ENCODE measurements at places on chromosomes 12 and 14.

DNA sequence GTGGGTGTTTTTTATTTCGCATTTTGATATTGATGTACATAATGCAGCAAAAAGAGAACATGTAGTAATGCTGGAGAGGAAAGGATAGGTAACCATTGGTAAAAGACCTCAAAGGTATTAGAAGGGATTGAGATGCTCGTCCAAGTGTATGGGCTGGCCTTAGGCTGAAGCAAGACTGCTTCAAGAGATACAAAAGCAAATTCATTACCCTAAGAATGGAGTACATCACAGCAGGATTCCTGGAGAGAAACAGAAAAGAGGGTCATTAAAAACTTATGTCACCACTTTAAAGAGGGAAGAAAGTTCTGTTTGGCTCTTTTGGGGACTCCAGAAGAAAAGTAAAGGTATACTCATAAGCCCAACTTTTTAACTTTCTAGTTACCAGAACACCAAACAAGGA lies 420.5 kb downstream of the ZFP36L1 start:
- DNase-seq = no peak

GRCh38 chr14:101893759-101894158 lies 70.6 kb upstream of the DYNC1H1 start:
- no peak for DNase-seq

- DNase-seq = no peak
Measured at GRCh38 chr12:89655841-89656240, 52.8 kb downstream of the ATP2B1 start.

GRCh38 chr14:60184146-60184904 lies 19.1 kb upstream of the DHRS7 start:
- no peak for DNase-seq

- DNase-seq = no peak
Measured at GRCh38 chr12:56321027-56321426, 5.2 kb upstream of the CNPY2 start.

GRCh38 chr12:40508421-40508820 lies 183.8 kb upstream of the CNTN1 start:
- DNase-seq = no peak

DNA sequence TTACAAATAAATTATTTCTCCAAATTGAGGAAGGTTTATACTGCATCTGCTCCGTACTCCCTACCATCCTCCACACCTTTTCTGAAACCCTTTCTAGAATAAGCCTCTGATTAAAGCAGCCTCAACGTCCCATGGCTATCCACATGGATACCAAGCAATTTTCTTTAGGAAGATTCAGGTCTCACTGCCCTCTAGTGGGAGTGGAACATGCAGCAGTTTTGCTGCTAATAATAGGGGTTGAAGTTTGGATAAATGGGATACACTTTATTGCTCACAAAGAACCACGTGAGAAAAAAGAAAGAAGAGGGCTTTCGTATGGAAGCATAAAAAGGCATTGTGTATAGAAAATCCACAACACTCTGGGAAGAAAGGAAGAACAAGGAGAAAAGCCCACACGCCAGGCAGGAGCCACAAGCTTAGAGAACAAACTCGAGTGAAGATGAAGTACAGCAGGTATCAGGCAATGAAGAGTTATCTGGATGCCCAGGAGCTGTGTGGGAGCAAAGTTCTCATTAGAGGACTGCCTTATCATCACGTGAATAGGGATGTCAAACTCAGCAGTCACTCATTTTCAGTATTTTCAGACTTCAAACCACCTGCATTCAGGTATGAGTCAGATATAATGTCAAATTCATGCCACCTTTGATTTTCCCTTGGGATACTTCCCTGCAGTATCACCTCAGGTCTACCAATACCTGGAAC lies 45.8 kb downstream of the CCER1 start:
- DNase-seq = peak; percentile 45

GRCh38 chr14:103204852-103205540 lies 81.7 kb downstream of the TNFAIP2 start:
- no peak for DNase-seq

GRCh38 chr12:118145113-118145797 lies 9.3 kb downstream of the PEBP1 start:
- no peak for DNase-seq

GRCh38 chr14:61591862-61592261 lies 103.5 kb upstream of the HIF1A start:
- no peak for DNase-seq

GRCh38 chr14:96911499-96912149 lies 114.4 kb downstream of the VRK1 start:
- no peak for DNase-seq

DNA sequence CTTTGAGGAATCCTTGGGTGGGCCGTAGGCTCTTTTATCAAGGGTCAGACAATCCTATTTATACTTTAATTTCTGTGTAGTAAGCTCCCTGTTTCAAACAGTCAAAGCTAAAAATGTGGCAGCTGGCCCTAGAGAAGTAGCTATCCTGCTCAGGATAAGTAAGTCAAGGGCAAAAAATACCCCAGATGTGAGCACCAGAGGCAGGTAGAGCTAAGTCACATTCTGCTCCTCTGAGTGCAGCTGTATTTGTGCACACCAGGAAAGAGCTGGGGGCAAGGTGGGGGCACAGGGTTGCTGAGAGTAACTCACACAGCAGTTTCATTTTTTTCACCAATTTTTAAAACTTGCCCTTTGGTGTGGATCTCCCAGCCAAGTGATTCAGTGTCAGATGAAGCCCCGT lies 5.3 kb downstream of the ETV6 start:
- no peak for DNase-seq

GRCh38 chr12:114710151-114710550 lies 26.2 kb upstream of the TBX3 start:
- no peak for DNase-seq

GRCh38 chr12:124317400-124317799 lies 22.5 kb downstream of the RFLNA start:
- no peak for DNase-seq

DNA sequence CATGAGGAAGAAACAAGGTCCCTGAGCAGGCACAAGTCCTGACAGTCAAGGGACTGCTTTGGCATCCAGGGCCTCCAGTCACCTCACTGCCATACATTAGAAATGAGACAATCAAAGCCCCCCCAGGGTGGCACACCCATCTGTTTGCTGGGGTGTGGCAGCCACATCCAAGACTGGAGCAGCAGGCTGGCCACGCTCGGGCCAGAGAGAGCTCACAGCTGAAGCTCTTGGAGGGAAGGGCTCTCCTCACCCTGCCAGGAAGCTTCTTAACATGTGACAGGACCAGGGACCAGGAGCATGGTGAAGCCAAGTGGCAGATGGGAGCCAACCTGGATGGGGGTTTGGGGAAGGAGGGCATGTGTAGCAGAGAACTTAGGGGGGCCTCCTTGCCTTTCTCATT lies 10.0 kb downstream of the CACNB3 start:
- DNase-seq = no peak

- DNase-seq = no peak
Measured at GRCh38 chr12:131561891-131562684, 148.8 kb upstream of the SFSWAP start.

GRCh38 chr14:58884442-58884841 lies 246.7 kb downstream of the DACT1 start:
- no peak for DNase-seq

DNA sequence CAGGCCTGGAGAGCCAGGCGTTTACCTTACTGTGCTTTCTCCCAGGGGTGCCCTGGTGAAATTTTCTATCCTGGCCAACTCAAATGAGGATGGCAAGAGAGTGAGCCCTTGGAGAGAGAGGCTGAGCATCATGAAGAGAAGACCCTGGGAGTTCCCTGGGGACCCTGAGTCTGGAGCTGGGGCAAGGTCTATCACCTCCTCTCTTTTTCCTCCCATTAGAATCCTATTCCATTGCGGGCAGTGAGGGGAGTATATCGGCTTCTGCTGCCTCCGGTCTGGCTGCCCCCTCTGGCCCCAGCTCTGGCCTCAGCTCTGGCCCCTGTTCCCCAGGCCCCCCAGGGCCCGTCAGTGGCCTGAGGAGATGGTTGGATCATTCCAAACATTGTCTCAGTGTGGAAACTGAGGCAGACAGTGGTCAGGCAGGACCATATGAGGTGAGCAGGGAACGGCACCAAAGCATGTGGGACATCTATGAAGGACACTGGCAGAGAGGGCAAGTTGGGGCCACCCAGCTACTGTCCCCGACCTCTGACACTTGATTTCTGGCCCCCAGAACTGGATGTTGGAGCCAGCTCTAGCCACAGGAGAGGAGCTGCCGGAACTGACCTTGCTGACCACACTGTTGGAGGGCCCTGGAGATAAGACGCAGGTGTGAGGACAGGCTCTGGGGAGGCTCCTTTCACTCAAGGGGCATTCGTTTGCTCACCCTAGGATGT lies 1.6 kb downstream of the ARHGEF25 start:
- no peak for DNase-seq

DNA sequence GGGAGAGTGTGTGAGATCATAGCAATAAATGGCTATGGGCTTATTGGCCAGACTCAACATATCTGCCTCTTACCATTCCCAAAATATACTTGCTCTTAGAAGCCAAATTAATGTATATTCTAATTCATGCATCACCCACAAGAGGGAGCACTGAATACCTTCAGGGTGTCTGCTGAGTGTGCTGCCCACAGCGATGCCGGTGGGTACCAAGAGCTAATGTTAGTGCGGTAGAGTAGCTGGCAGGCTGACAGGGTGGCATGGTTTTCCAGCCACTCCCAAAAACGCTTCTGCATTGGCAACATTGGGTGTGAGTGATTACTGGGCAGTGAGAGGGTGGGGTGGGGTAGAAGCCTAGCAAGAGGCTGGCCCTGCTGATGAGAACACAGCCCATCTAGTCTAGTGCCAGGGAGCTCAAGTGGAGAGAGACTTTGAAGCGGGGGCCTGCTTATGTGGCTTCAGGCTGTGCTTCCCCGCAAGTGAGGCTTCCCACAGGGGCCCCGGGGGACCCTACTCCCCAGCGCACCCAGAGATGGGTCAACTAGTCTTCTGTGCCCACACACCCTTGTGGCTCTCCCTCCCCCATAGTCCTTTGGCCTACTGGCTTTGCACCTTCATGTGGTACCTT lies 9.2 kb upstream of the PLEKHD1 start:
- no peak for DNase-seq

DNA sequence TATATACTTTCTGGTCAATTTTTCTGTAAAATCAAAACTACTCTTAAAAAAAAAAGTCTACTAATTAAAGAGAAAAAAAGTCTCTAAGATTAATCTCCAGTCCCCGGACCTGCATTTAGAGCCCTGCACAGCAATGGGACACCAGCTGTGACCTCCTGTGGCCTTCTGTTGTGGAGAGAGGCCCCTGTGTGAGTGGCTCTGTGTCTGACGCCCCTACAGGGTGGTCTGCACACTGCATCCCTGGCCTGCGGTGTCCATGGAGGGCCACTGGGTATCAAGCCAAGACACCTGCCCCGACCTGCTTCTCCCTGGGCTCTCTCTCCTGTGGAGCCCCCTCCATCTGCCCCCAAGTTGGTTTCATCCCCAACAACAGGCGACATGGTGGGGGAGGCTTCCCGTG lies 248.0 kb upstream of the DIO3 start:
- no peak for DNase-seq

GRCh38 chr14:64478634-64479250 lies 13.4 kb downstream of the AKAP5 start:
- peak; percentile 28 for DNase-seq

- DNase-seq = no peak
Measured at GRCh38 chr12:34327671-34328070, 305.4 kb downstream of the ALG10 start.

DNA sequence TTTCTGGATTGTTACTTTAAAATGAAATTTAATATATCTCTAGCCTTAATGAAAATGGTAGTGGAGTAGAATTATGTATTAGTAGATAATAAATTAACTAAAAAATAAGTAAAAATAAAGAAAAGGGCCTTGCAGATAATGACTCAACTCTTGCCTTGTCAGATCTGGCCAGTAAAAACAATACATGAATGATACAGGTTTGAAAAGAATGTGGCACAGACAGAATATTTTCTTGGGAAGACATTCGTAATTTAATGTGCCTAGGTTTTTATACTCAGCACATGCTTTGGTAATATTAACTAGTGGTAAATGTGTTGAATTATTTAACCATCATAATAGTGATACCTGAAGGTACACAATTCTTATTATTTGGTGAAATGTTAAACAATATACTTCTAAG lies 28.3 kb downstream of the ATF7IP start:
- no peak for DNase-seq

DNA sequence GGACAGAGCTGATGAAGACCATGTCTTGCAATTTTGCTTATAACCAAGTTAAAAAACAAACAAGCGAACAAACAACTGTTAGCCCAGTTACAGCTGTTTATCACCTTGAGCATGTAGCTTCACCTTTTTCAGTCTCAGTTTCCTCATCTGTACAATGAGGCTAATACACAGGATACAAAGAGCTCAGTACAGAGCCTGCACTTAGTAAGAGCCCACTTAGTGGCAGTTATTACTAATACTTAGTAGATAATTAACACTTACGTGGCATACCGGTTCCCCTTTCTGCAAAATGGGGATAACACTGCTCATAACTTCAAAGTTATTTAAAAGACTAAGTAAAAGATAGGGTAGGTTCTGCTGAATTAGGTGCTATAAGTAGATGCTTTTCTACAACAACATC lies 228.0 kb downstream of the MON2 start:
- no peak for DNase-seq

DNA sequence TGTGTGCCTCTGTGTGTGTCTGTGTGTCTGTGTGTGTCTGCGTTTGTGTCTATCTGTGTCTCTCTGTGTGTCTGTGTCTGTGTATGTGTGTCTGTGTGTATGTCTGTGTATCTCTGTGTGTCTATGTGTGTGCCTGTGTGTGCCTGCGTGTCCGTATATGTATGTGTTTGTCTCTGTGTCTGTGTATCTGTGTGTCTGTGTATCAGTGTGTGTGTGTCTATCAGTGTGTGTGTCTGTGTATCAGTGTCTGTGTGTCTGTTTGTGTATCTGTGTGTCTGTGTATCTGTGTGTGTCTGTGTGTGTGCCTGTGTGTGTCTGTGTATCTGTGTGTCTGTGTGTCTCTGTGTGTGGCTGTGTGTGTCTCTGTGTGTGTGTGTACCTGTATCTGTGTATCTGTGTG lies 23.1 kb upstream of the BCL2L14 start:
- DNase-seq = no peak

- DNase-seq = peak; percentile 37
Measured at GRCh38 chr14:51604073-51604472, 47.6 kb upstream of the FRMD6 start.

DNA sequence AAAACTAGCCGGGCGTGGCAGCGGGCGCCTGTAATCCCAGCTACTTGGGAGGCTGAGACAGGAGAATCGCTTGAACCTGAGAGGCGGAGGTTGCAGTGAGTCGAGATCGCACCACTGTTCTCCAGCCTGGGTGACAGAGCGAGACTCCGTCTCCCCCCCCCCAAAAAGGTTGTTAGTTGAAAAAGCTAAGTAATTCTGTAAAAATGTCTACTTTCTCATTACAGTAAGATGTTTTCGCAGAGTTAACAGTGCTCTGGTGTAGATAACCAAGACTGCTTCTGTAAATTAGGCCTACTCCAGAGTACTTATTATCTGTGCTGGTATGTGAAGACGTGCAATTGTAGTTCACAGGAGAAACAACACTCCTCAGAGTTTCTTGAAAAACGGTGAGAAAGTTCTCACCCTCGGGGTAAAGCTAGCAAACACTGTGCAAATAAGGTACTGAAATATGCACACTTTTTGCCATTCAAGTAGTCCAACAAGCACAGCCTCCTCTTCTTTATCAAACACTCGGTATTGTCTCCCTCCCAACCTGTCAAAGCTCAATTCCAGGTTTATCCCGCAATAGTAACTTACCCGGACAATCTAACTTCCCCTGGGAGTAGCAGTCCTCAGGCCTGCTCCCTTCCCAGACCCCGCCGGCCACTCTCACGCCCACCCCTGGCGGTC lies 974 bp downstream of the BTBD7 start:
- no peak for DNase-seq
